ENCODE measurements at places on chromosomes 6 and 20.

DNA sequence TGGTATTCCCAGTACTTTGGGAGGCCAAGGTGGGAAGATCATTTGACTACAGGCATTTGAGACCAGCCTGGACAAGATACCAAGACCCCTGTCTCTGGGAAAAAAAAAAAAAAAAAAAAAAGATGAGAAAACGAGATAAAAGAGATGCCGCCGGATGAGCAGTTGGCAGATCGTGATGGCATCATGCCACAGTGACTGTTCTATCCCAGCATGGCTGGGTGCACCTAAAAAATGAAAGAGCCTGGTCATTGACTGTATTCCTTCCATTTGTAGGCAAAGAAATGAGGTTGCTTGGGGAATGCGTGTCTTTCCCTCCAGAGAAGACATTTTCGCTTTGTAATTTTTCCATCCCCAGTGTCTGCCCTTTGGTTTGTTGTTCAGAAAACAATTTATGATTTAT lies 12.9 kb downstream of the AKAP12 start:
- DNase-seq = no peak

- no peak for DNase-seq
Observed at GRCh38 chr6:134948691-134949090, 1.2 kb downstream of the ALDH8A1 start.

- DNase-seq = no peak
Observed at GRCh38 chr6:101760843-101761621, 367.5 kb downstream of the GRIK2 start.

GRCh38 chr6:89297695-89298351 lies 17.3 kb downstream of the GABRR2 start:
- DNase-seq = peak; percentile 46

DNA sequence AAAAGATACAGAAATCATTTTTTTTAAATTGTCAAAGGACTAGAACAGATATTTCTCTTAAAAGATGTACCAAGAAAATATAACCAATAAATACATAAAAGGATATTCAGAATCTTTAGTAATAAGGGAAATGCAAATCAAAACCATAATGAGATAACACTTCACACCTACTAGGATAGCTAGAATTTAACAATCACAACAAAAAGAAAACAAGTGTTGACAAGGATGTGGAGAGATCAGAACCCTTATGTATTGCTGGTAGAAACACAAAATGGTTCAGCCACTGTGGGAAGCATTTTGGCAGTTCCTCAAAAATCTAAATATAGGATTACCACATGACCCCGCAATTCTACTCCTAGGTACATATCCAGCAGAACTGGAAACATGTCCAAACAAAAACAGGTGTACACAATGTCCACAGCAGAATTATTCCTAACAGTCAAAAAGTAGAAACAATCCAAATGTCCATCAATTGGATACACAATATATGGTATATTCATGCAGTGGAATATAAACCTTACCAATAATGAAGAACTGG lies 211.0 kb downstream of the LRFN2 start:
- DNase-seq = no peak

DNA sequence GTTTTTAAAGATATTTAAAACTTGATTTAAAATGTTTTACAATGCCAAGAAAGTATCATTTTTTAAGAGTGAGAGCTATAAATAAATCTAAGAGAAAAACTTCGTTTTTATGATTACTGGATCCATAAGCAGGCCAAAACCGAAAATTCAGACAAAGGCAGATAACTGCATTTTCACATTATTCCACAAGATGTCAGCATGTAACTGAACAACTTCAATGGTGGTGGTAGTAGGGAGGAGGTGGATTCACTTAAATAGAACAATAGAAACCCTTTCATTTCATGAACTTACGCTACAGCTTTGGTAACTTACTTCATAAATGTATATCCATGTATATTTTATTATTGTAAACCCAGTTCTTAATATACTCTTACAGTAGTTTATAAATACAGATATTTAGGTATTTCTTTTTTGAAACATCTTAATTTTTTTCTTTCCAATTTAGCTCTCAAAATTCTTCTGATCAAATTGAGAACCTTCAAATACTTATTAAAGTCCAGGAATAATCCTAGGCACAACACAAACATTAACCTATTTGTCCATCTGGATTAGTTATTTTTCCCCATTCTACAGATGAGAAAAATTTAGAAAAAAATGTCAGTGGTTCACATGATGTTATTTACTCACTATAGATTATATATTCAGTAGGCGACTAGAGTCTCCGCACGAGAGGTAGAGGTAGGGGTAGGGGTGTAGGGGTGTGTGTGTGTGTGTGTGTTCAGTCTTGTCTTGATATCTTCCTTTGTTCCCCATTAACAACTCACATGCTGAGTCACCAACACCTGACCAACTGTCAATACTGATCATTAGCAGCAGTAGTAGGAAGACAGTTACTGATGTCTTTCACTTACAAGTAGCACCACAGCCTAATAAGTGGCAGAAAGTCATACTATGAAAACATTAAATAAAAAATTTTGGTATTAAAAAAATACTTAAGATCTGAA lies 111.5 kb downstream of the ARHGAP18 start:
- DNase-seq = peak; percentile 97

- no peak for DNase-seq
Observed at GRCh38 chr6:160030103-160030502, 61.2 kb downstream of the IGF2R start.

- peak; percentile 71 for DNase-seq
Observed at GRCh38 chr20:41135187-41135887, 2.0 kb upstream of the PLCG1 start.
